ENCODE measurements at places on chromosomes 6 and 20.
A peak's percentile ranks its signal among the peaks of the same experiment; 100 is the strongest.

GRCh38 chr6:109282756-109283155 is 99.5 kb downstream of the CD164 start:
- DNase-seq = no peak

GRCh38 chr6:90086517-90086916 is 192.2 kb downstream of the GJA10 start:
- DNase-seq = peak; percentile 83

DNA sequence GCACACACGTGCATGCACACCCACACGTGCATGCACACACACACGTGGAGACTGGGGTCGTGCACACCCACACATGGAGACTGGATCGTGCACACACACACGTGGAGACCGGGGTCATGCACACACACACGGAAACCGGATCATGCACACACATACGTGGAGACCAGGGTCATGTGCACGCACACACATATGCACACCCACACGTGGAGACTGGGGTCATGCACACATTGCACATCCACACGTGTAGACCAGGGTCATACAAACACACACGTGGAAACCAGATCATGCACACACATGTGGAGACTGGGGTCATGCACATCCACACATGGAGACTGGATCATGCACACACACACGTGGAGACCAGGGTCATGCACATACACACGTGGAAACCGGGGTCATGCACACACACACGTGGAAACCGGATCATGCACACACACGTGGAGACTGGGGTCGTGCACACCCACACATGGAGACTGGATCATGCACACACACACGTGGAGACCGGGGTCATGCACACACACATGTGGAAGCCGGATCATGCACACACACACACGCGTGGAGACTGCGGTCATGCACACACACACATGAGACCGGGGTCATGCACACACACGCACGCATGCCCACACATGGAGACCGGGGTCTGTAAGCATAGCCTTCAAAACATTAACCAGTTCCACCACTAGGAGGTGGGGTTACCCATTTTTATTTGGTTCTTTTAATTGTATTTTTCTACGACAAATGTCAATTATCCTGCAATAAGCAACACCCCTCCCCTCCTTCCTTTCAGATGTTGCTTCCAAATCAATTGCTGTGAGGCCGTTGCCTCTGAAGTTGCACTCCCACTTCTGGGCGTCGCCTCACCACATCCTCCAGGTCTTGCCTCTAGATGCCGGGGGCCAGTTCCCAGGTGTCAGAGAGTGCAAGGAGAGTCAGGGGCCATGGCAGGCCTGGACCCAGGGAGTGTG is 95.8 kb downstream of the TMEM242 start:
- DNase-seq = no peak

- DNase-seq = peak; percentile 73
These were observed 151.4 kb upstream of the LAMA2 start for GRCh38 chr6:128731249-128732165.

GRCh38 chr6:79630883-79631692 is at the start of gene SH3BGRL2:
TSS of gene SH3BGRL2 (plus strand) at chr6:79631329. CDS start at chr6:79631462, 133 bp downstream.
- peak; percentile 74 for DNase-seq

- DNase-seq = peak; percentile 93
These were observed 102.8 kb upstream of the SGK1 start for GRCh38 chr6:134420614-134421181.

GRCh38 chr6:121309768-121310469 is 24.4 kb downstream of the TBC1D32 start:
- peak; percentile 74 for DNase-seq

All from fibroblast of lung (primary cell).